ENCODE measurements at places on chromosomes 16 and 17.

DNA sequence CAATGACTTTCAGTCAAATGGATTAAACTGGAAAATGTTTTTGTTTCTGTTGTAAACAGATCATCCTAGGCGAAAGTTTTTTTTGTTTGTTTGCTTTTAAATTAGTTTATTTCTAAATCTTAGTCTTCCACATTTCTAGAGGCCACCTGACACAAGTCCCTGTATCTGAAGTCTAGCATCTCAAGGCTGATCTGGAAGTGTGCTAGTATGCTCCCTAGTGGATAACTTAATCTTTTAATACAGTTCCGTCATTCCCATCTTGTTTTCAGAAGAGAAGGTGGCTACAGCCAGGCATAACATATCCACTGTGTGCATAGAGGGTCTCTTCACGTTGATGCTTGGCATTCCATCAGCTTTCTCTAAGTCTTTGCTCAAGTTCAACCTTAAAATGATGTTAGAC is 7.6 kb downstream of the IFT20 start:
- DNase-seq = no peak

DNA sequence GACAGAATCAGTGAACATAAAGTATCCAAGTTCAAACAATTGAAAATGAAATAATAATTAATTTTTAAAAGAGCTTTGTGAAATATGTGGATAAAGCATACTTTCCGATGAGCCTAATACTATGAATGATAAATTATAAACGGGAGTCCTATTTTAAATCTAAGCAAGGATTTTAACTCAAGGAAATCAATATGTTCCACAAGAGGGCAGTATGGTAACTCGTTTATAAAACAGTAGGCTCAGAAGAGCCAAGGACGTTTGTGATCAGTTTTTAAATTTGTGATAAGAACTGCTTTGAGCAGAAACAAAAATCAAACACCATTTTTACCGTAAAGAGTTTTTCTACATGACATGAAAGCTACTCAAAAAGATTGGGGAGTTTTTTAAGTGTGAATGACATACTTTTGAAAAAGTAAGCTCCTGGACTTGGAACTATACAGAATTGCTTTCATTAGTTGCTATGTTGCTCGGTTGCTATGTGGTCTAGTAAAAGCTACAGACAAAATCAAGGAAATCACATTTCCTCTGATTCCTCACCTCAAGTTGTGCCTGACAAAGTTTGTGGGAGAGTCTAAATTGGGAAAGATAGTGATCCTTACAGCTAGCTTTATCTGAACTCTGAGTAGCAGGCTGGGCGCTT is 11.8 kb upstream of the TEKT1 start:
- DNase-seq = no peak

GRCh38 chr17:66799849-66800537 is 34.9 kb upstream of the CACNG5 start:
- no peak for DNase-seq

- no peak for DNase-seq
Observed at GRCh38 chr16:3767333-3767986, 50.1 kb upstream of the TRAP1 start.

GRCh38 chr17:19495828-19496528 is 37.7 kb upstream of the SLC47A1 start:
- DNase-seq = no peak

DNA sequence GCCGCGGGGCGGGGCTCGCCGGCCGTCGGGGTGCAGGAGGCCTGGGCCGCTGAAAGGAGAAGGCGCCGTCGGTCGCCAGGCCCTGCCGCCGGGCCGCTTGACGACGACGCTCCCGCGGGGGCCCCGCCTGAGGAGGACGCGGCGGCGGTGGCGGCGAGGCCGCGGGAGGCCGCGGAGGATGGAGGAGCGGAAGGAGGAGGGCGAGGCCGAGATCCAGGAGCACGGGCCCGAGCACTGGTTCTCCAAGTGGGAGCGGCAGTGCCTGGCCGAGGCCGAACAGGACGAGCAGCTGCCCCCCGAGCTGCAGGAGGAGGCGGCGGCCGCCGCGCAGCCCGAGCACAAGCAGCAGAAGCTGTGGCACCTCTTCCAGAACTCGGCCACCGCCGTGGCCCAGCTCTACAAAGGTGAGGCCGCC is 430 bp downstream of the HAPSTR1 start:
- DNase-seq = no peak

DNA sequence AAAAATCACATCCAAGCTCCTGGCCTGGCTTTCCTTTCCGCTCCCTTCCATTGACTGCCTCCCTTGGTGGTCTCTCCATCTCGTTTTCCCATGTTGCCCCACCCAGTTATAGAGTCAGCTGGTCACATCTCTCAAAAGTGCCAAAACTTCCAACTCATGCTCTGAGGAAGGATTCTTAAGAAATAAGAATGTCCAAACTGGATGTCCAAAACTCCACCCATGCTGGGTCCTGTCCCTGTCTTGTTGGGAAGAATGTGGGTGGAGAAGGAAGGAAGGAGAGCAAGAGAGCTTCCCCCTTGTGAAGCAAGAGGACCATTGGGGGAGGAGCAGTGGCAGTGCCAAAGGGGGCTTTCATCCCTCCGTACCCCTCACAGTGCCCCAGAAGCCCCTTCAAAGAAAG is 44.6 kb upstream of the MAP3K14 start:
- no peak for DNase-seq

DNA sequence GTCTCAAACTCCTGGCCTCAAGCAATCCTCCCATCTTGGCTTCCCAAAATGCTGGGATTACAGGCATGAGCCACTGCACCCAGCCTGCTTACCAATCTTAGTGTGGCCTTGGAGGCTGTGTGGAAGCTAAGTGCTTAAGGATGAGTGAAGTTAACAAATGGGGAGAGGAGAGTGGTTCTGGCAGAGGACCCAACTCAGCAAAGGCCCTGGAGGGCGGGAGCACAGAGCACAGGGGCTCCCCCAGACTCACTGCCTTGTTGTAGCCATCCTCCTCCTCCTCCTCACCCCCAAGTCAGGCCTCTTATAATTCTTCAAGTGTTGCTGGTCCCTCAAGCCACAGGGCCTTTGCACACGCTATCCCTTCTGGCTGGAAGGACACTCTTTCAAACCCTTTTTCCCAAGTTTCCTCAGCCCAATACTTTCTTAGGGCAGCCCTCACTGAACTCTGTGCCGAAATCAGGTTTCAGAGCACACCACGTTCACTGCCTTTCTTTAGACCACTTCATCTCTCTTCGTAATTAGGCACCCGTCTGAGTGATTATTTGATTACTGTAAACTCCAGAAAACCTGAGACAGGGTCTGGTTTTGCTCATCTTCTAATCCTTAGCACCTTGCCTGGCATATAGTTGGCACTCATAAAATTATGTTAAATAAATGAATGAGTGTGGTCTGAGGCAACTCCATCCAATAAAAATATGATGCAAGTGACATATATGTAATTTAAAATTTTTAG is 23.4 kb downstream of the NGFR start:
- DNase-seq = no peak

DNA sequence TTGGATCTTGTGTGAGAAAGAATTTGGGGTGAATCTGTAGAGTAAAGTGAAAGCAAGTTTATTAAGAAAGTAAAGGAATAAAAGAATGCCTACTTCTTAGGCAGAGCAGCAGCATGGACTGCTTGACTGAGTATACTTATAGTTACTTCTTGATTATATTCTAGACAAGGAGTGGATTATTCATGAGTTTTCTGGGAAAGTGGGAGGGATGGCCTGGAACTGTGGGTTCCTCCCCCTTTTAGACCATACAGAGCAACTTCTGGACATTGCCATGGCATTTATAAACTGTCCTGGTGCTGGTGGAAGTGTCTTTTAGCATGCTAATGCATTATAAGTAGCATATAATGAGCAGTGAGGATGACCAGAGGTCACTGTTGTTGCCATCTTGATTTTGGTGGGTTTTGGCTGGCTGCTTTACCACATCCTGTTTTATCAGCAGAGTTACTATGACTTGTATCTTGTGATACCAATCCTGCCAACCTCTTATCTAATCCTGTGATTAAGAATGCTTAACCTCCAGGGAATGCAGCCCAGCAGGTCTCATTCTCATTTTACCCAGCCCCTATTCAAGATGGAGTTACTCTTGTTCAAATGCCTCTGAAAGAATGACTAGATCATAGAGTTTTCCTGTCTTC is 58.7 kb downstream of the HSD17B2 start:
- DNase-seq = no peak

GRCh38 chr17:79478051-79478461 is 132.8 kb downstream of the RBFOX3 start:
- no peak for DNase-seq

- no peak for DNase-seq
Observed at GRCh38 chr17:4136373-4136772, 6.5 kb downstream of the ZZEF1 start.

GRCh38 chr16:89974870-89975269 is 26.3 kb downstream of the DEF8 start:
- no peak for DNase-seq

- DNase-seq = no peak
Observed at GRCh38 chr16:56793492-56793891, 63.6 kb downstream of the NUP93 start.

DNA sequence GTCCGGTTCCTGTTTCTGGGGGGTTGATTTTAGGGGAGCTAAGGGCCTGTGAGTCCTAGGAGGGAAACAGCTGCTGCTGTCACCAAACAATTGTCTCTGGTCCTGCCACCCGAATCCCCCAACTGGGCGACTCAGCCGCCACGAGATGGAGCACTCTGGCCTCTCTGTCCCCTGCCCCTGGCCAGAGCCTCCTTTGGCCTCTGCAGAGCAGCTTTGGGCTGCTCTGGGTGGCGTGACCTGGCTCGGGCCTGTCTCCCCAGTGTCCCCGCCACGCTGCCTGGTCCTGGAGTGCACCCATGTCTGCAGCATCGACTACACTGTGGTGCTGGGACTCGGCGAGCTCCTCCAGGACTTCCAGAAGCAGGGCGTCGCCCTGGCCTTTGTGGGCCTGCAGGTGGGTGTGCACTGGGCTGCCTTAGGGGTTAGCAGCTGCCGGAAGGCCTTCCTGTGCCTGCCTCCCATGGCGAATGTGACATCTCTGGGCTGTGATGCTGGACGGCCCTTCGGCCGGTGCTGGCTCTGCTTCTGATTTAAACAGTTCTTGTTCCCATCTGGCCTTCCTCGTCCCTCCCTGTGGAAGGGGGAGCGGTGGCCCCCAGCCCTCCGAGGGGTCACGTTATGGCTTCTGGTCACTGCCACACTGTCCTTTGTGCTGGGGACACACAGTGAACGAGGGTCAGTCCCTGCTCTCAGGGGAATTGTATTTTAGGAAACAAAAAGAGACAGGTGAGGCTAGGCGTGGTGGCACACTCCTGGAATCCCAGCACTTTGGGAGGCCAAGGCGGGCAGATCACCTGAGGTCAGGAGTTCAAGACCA is 11.6 kb upstream of the RNF213 start:
- DNase-seq = no peak

DNA sequence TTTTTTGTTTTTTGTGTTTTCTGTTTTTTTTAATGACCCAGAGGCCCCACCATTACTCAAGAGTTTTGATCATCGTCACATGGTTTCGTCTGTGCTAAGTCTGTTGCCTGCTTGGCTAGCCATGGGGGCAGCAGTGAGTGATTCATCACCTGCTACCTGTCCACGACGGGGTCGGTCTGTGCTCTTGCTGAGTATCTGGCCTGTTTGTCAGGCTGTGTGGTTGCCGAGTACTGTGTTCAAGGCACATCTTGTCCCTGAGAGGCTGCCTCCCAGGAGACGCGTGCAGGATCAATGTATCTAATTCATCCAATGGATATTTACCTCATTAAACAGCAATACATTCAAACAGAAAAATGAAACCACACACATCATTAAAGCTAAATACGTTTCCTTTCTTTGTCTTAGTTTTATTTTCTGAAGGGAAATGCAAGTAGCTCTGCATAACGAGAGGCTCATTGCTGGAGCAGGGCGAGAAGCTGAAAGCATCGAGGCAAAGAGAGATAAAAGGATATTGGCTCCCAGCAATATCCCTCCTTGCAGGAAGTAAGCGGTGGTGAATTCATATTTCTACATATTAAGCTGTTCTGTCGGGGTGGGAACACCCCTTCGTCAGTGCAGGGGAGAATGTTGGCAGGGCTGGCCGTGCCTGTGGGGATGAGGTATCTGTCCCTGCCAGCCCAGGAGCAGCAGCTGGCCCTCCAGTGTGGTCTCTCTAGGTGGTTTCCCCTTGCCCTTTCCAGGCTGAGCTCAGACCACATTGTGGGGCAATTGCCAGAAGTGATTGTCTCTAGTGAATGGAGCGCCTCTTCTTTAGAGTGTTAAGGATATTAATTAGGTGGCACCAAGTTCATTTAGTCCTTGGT is 166.2 kb upstream of the ASIC2 start:
- no peak for DNase-seq

GRCh38 chr17:41284043-41284442 is 8.5 kb downstream of the KRTAP9-7 start:
- DNase-seq = no peak

- DNase-seq = no peak
Observed at GRCh38 chr16:49467540-49468372, 94.2 kb downstream of the C16orf78 start.

Measured in activated naive CD4-positive, alpha-beta T cell (primary cell).